ENCODE measurements at places on chromosomes 4 and X.

- no peak for DNase-seq
Observed at GRCh38 chr4:85784947-85785346, 310.0 kb downstream of the ARHGAP24 start.

- DNase-seq = no peak
Observed at GRCh38 chr4:48370260-48371134, 29.2 kb downstream of the SLAIN2 start.

DNA sequence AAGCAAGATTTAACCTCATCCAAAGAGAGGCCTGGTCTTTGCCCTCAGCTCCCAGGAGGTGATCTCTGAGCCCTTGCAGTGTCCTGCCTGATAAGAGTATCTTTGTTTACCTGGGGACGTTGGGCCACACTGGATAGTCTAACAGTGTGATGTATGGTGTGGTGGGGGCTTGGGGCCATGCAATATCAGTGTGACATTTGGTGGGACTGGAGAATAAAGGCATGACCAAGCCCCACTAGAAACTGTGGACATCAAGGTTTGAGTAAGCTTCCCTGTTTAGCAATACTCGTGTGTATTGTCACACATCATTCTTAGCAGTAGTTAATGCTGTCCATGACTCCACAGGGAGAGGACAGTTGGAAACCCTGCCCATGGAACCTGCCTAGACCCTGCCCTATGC lies 34.4 kb downstream of the BBS12 start:
- no peak for DNase-seq

DNA sequence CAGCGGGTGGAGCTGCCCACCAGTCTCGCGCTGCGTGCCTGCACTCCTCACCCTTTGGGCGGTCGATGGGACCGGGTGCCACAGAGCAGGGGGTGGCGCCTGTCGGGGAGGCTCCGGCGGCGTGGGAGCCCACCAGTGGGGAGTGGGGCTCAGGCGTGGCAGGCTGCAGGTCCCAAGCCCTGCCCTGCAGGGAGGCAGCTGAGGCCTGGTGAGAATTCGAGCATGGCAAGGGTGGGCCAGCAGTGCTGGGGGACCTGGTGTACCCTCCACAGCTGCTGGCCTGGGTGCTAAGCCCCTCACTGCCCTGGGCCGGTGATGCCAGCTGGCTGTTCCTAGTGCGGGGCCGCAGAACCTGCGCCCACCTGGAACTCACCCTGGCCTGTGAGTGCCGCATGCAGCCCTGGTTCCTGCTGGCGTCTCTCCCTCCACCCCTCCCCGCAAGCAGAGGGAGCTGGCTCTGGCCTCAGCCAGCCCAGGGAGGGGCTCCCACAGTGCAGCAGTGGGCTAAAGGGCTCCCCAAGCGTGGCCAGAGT lies 746.6 kb upstream of the PABPC4L start:
- no peak for DNase-seq

DNA sequence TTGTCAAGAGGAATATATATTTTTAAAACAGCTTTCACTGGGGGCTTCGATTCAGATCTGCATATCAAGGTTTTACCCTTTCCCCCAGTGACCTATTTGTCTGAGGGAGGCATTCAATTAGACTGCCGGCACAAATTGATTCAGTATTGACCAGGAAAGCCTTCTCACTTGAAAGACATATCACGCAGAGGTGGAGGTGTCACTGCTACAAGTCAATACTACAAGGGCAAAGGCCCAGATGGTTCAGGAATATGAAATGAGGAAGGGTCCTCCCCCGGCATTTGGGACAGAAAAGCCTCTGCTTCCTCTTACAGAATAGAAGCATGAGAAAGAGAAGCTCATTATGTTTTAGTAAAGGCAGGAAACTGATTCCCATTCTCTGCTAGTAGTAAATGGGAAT lies 383.6 kb downstream of the HNRNPD start:
- no peak for DNase-seq

- DNase-seq = no peak
Observed at GRCh38 chr4:109301651-109302360, 652 bp downstream of the COL25A1 start.

DNA sequence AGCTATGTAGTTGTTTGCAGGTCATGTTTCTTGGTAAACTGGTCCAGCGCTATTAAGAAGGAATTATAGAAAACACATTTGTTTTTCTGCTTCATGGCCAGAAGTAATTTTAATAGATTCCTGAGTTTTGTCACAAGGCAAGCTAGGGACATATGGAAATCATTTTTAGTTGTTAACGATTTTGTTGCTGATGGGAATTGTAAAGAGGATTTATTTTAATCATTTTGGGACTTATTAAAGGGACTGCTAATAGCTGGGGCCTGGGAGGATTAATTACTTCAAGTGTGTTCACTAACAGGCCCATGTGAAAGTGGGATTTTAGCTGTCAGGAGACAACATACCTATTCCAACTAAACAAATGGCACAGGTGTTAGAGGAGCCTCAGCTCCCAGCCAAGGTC lies 492.0 kb upstream of the ARX start:
- DNase-seq = no peak

DNA sequence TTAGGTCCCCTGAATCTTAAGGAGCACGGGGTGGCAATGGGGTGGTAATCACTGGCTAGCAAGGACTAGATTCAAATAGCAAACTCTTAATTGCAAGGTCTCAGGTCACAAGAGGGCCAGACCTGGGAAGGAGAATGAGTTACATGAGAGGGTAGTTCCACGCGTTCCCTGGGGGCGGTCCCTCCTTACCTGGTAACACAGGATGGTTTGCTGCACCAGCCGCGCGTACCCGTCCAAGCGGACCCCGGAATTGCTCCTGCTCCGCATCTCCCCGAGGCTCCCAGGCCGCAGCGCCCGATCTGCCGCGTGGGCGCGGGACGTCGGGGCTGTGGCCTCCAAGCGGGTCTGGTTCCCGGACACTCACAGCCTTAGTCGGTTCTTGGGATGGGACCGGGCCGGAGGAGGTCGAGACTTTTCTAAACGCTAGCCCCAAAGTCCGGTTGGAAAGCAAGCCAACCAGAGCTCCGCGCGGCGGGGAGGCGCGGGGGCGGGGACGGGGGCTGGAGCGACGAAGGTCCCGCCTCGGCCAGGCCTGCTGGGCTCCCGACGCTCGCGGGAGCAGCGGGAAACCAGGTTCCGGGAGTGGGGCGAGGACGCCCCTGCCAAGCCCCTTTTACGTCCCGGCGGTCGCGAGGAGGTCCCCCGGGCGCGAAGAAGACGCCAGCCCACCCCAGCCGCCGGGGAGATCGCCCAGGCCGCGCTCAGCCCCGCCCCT lies at the start of gene PHKA2:
Gene PHKA2 (minus strand): TSS at position 449 of the 715 bp plus-strand sequence. CDS start 182 bp downstream, at position 267.
- peak; percentile 77 for DNase-seq

- no peak for DNase-seq
Observed at GRCh38 chrX:142001934-142002333, 98.2 kb downstream of the MAGEC1 start.

DNA sequence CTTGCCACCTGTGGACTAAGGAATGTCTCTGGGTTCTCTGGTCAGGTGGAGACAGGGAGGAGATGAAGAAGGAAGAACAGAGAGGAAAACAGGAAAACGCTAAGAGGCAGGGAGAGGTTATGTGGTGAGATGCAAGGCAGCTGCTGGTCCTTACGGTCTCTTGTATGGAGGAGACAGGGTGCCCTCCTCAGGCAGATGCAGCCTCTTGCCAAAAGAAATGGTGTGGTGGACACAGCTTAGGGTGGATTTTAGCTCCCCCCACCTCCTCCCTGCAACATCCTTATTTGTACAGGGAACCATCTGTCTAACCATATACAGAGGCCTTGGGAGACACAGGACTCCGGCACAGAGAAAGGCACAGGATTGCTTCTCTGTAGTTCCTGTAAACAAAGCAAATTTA lies 9.7 kb downstream of the OCIAD2 start:
- DNase-seq = no peak

DNA sequence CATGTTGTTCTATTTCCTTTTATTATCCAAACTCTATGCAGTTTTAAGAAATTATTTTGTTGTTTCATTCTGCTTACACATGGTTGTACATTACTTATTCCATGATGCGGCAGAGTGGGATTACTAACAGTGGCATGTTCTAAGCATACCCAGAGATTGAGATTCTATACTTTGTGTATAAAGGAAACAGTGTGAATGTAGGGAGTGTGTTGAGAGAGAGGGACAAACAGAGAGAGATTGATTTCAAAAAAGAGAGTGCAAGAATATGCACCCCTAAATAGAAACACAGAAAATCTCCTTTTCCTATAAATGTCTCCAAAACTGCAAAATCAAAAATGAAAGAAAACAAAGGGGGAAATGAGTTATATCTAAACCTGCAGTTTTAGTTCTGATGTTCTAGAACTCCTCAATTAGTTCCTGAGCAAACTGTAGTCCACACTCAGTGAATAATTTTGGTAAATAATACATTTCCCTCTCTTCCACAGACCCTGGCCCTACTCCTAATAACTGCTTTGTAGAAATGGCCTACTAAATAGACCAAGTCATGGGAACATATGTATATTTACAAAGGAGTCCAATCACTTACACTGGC lies 31.0 kb downstream of the SLC9B1 start:
- no peak for DNase-seq

GRCh38 chr4:21768349-21769310 lies 179.9 kb downstream of the KCNIP4 start:
- no peak for DNase-seq

- no peak for DNase-seq
Observed at GRCh38 chr4:118177126-118177525, 142.8 kb downstream of the NDST3 start.

- no peak for DNase-seq
Observed at GRCh38 chr4:145563293-145563985, 55.7 kb upstream of the MMAA start.

DNA sequence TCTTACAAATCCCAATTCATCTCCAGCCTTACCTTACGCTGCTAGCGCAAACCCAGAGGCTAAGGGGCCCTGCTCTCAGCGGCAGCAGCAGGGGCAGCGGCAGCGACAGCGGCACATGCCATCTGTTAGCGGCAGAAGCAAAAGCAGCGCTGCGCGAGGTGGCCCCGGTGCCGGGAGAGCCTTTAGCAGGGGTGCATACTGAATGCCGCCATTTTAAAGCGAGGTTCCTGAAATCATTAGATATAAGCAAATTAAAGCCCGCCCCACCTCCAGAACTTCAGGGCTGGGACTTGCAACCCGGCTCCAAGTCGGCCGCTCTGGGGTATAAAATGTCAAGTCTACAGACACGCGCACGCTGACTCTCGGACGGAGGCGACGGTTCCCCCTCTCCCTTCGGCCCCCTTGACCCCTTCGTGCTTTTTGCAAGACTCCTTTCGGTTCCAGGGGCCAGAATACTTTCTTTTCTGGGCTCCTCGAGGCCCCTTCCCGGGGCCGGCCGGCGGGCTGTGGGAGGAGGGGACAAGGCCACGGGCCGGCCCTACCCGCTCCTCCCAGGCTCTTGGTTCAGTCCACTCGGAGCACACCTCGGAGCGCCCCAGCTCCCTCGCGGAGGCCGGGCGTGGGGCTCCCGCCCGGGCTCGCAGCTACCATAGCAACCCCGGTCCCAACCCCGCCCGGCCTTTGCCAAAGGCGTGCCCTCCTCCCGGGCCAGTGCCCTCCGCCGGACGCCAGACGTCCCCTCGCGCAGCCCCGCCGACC lies at the start of gene MBNL3:
Gene MBNL3 (minus strand): TSS at position 220 of the 759 bp plus-strand sequence. CDS start 49,427 bp downstream, outside the sequence.
- peak; percentile 75 for DNase-seq

DNA sequence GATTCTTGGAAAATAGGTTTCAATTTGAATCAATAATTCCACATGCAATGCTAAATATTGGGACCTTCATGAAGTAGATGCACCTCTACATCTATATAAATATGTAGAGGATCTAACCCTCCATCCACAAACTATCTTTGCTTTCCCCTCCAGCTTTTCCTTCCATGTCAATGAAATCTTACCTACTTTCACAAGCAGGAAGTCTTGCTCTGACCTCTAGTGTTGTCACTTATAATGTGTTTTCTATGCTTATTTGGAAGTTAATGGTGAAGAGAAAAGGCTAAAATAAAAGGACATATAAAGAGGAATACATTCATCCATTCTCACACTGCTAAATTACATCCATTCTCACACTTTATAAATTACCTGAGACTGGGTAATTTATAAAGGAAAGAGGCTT lies 472.7 kb upstream of the DIAPH2 start:
- no peak for DNase-seq

DNA sequence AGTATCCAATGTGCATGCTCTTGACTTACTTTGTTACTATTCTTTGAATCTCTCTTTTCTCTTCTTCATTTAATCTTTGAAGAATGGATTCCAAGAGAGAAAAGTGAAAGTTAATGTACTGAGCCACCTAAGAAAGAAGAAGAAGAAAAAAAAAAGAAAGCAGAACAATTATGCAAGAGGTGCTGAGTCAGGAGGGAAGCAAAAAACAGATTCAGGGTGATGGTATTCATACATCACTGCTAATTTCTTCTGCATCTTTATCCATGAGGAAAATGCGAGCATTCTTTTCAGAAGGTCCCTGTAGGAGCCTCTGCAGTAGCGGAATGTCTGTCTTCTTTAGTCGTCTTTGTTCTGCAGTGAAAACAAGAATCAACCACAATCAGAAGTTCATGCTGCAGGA lies 43.9 kb downstream of the RASSF6 start:
- no peak for DNase-seq

- DNase-seq = no peak
Observed at GRCh38 chr4:163395758-163396157, 52.1 kb downstream of the NPY5R start.

- no peak for DNase-seq
Observed at GRCh38 chr4:141079393-141079930, 53.8 kb downstream of the RNF150 start.

- no peak for DNase-seq
Observed at GRCh38 chrX:30615229-30615628, 37.7 kb upstream of the TASL start.

- DNase-seq = no peak
Observed at GRCh38 chr4:40962551-40963180, 212.9 kb downstream of the NSUN7 start.

DNA sequence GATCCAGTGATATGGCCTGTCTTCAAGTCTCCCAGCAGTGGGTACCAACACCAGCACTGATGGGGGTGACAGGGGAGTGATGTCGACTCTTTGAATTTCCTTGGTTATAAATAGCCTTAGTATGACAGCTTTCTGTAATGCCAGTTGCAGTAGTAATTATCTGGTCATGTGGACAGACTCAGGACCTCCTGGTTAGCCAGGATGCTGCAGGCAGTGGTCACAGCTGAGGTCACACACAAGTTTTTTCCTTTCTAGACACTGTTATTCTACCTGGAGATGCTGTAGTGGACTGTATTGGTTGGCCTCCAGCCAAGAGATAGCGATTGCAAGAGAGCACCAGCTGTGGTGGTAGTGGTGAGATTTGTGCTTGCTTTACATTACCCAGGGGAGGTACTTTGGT lies 63.6 kb downstream of the UPRT start:
- no peak for DNase-seq

All from left ventricle myocardium superior (tissue), 1 donor.